ENCODE measurements at places on chromosomes 3 and 15. TPM values are rescaled to one million over a fixed set of nuclear protein-coding genes. Genes with fewer than 3 reads are reported as not detected.

DNA sequence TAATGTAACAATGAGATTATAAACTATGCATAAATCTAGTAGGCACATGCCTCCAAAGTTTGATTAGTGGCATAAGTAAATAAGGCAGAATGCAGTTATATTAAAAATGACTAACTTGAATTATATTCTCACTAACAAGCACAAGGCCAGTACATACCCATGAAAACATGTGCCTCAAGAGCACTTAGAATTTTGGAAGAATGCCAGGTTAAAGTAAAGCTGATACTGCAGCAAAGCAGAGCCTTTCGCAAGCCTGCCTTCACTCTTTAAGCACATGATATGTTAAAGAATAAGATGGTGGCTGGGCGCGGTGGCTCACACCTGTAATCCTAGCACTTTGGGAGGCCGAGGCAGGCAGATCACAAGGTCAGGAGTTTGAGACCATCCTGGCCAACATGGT, 49.0 kb downstream of the KBTBD12 start:
- H3K27ac ChIP-seq, result no peak overlapping the region
- no peaks in the 10 kb centered on the region for H3K36me3 ChIP-seq
- H3K27me3 ChIP-seq, result no peaks in the 10 kb centered on the region
- no peak for DNase-seq

SCN11A gene
- total RNA-seq, result 0.07 TPM

DNA sequence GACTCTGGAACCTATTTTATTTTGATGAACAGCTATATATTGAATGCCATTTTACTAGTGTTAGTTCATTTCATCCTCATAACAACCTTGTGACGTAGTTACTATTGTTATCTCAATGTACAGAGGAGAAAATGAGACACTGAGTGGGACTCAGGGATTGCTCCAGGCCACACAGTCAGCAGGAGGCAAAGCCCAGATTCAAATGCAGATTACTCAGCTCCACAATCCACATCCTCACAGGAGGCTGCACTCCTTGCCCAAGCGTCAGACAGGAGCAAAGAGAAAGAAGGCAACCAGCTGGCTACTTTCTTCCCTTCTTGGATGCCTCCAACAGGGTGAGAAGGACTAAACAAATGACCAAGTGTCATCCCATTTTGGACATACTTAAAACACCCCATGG, 92.0 kb upstream of the CCDC54 start:
- no peak overlapping the region for H3K4me3 ChIP-seq
- no peaks in the 10 kb centered on the region for H3K4me1 ChIP-seq
- no peaks in the 10 kb centered on the region for H3K27me3 ChIP-seq
- DNase-seq, result no peak
- H3K27ac ChIP-seq, result no peak overlapping the region

DNA sequence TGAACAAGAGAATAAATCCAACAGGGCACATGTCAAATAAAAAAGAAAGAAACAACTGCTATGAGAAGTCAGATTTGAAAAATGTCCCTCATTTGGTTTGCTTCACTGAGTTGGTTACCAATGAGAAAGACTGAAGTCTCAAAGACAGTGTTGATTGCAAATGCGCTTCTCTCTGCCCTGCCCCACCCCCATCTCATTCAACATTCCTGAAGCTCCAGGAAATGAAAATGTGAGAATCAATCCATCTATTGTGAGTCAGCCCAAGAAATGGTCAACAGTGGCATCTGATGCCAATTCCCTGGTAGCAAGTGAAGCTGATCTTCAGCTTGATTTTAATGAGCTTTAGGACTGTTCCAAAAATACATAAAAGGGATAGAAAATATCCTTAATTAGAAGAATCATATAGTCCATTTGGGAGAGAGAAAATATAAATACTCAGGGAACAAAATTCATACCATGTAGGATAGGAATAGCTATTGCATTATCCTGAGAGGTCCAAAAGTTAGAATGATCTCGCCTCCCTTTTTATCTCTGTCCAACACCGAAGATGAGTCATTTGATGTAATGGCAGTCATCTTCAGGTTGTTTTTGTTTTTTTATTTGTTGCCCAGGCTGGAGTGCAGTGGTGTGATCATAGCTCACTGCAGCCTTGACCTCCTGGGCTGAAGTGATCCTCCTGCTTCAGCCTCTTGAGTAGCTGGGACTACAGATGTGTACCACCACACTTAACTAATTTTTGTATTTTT, 200.3 kb upstream of the UMPS start:
- DNase-seq, result no peak
- no peaks in the 10 kb centered on the region for H3K36me3 ChIP-seq
- H3K4me3 ChIP-seq, result no peak overlapping the region
- no peaks in the 10 kb centered on the region for H3K27me3 ChIP-seq
- no peak overlapping the region for H3K27ac ChIP-seq
- no peaks in the 10 kb centered on the region for H3K4me1 ChIP-seq

INSYN1 gene
- 15.2 TPM for total RNA-seq

KIF23 gene
- 20.6 TPM for total RNA-seq

Measured in thoracic aorta (tissue), 2 donors.